NCI-H1105 (cell line): ENCODE measurements at places on chromosomes 7 and 10.

- DNase-seq = no peak
Measured at GRCh38 chr10:124231168-124232155, 138.1 kb upstream of the CHST15 start.

DNA sequence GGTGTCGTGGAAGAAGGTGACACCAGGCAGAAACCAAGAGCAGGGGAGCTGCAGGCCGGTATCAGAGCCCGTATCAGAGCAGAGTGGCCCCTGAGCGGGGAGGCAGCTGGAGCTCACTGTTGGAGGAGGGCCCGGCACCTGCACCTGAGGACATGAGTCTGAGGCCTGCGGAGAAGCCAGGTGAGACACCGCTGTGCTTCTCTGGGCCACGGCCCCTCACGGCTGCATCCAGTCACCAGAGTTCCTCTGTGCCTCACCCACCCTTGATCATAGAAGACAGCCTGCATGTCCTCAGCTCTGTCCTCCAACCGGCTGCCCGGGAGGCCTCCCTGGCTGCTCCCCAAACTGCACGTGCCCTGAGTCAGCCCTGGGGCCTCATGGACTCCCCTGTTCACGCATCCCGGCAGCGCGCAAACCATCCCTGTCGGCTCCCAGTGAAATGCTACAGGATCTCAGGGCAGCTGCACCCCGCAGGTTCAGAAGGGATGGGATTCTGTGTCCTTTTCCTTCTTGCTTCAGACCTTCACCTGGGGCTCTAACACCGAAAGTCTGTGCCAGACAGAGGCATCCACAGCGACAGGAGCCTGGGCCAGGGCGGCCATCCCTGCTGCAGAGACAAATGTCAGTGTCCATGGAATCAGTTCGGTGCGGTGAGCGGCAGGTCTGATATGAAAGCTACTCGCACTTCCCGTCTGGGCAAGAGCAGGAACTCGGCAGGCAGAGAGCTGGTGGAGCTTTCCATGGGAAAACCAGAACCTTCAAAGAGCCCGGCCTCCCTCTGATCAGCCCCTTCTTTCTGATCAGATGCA is 111.9 kb upstream of the FAM20C start:
- no peak for DNase-seq

- DNase-seq = no peak
Measured at GRCh38 chr10:4658777-4659176, 167.2 kb upstream of the AKR1E2 start.

GRCh38 chr7:36741866-36742265 is 17.6 kb upstream of the AOAH start:
- no peak for DNase-seq

GRCh38 chr10:50490241-50490640 is 133.5 kb downstream of the SGMS1 start:
- DNase-seq = no peak

DNA sequence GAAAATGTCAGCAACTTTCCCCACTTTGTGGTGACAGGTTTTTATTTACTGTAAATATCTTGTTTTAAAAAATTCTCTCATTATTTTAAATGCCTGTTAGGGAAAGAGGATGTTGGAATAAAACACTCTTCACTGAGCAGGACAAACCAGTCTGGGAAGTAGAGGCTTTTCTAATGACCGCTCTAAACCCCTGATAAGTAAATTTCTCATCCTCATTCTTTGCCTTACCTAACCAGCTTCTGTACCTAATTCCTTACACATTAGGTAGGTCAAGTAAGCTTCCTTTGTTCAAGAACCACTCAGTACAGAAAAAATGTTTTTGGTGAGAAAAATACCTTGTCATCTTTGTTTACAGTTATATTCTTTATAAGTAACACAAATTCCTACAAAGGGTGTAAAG is 143.6 kb downstream of the GPR85 start:
- DNase-seq = no peak
